ENCODE measurements at places on chromosomes 1 and 21. TPM values are rescaled to one million over a fixed set of nuclear protein-coding genes. Genes with fewer than 3 reads are reported as not detected.

FAM78B gene
- total RNA-seq, result 0.14 TPM

GRCh38 chr1:9281071-9281827 is 11.4 kb upstream of the SPSB1 start:
- DNase-seq, result no peak

NCMAP gene
- total RNA-seq, result 0.67 TPM

DNA sequence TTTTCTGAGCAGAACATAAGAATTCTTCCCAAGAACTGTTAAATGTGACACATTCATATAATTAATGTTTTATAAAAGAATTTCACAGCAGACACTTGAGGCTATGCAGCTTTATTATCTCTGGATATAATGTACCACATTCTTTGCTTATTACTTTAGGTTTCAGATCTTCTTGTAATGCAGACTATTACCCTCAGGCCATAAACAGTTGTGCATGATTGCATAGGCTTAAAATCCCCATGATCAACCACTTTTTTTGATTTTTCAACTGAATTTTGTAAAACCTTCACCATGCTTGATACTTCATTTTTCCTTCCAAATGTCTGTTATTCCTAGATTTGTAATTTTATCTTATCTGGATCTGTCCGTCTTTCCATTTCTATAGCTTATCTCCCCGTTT is 1355.7 kb downstream of the BRINP3 start:
- no peak for DNase-seq

DNA sequence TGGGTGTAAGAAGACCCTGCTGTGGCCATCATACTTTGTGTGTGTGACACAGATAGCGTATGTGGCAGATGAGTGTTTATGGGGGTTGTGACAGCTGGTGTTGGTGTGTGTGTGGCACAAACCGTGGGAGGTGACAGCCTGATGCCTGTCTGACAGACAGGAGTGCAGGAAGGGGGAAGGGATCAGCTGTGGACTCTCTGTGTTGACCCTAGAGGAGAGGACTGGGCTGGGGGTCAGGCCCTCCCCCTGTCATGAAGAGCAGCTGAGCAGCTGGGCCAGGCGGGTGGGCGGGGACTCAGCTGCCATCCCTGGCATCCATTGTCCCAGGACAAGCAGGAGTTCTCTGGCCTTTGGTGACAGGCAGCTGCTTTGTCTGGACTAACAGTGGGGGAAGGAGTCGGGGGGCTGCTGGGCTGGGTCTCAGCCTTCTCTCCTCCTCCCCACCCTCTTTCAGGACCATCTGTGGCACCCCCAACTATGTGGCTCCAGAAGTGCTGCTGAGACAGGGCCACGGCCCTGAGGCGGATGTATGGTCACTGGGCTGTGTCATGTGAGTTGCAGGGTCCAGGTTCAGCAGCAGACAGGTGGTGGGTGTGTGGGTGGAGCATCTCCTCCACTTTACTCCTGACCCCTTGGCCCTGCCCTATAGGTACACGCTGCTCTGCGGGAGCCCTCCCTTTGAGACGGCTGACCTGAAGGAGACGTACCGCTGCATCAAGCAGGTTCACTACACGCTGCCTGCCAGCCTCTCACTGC is 2.3 kb downstream of the PLK3 start:
- no peak for DNase-seq

DNA sequence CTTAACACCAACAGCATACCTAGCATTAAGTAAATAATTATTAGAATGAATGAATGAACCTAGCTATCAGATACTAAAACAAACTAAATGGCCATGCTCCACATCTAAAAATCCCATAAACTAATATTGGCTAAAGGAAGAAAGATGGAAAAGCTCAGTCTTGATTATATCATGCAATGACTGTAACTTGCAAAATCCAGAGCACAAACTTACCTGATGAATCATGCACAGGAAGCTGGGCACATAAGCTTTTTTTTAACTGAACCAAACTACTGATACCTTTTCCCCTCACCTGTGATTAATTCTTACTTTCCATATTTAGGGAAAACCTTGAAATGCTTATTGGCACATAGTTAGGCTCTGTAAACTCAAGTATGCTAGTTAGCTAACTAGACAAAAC is 70.2 kb downstream of the KIF14 start:
- DNase-seq, result no peak

- DNase-seq, result no peak
These were observed 29.4 kb upstream of the EPS8L3 start for GRCh38 chr1:109793089-109793485.

DNA sequence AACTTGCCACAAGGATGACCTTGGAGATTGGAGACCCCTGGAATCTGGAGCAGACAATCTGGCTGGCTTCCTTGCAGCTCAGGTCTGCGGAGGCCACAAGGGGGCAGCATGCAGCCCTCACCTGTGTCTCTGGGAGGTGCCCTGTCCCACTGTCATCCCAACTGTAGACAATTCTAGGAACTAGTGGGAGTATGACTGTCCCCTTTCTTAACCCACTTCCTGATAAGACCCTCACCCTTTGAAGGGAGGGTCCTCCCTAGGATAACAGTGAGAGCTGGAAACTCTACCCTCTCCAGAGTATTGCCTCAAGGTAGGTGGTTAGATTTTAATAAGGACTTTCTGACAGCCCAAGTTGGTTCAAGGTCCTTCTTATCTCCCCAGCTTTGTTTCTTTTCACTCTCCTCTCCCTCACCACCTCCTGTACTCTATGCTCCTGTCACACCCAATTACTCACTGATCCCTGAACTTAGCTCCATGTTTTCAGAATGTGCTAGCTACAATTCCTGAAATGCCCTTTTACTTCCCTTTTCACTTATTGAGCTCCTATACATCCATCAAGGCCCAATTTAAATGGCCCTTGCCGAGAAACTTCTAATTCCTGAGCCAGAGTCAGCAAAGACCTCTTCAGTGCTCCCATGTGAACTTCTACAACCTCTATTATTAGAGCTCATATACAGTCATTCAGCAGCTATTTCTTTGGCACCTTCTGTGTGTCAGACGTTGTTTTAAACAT is 9.2 kb upstream of the KCNQ4 start:
- peak; percentile 81 for DNase-seq

GRCh38 chr1:226736001-226736907 is 2.8 kb downstream of the ITPKB start:
- DNase-seq, result no peak

DNA sequence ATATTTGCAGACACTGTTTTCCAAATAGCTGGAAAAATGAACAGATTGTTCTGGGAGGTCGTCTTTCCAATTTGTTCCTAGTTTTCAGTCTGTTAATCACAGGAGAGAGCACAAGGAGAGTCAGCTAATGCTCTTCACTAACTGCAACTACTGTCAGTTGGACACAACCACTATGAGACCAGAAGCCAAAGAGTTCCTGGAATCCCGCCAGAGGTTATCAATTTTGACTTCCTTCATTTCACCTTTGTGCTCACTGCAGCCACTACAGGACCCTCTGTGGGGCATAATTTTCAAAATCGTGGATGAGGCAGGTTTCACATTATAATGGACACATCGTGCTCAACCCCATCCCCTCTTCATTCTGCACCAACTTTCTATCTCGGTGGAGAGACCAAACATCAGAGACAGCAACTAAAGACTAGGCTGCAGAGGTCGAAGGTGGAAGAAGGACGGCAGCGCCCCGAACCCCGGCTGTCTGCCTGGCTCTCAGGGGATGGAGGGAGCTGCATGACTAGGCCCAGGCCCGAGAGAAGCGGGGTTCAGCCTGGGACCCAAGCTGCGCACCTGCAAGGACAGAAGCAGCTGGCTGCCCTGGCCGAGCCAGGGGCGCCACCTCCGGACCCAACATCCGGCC is 602 bp downstream of the KIAA0319L start:
- no peak for DNase-seq

SZRD1 gene
- 14.2 TPM for total RNA-seq

DNA sequence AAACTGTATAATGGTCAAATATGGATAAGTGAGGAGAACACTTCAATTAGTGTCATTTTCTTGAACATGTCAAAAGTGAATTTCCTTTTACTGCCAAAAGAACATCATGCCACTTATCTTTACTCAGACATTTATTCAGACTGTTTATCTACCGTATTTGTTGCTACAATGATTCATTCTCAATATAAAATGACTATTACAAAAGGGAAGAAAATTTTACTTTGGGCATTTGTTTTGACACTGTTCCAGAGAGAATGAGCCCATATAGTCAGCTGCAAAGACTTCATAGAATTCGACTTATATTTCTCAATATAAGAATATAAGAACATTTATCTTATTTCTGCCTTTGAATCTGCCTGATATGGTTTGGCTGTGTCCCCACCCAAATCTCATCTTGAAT is 1699.1 kb downstream of the BRINP3 start:
- no peak for DNase-seq

GRCh38 chr1:3803905-3804626 is 7.8 kb upstream of the LRRC47 start:
- no peak for DNase-seq

SYCP1 gene
- not detected for total RNA-seq

DNA sequence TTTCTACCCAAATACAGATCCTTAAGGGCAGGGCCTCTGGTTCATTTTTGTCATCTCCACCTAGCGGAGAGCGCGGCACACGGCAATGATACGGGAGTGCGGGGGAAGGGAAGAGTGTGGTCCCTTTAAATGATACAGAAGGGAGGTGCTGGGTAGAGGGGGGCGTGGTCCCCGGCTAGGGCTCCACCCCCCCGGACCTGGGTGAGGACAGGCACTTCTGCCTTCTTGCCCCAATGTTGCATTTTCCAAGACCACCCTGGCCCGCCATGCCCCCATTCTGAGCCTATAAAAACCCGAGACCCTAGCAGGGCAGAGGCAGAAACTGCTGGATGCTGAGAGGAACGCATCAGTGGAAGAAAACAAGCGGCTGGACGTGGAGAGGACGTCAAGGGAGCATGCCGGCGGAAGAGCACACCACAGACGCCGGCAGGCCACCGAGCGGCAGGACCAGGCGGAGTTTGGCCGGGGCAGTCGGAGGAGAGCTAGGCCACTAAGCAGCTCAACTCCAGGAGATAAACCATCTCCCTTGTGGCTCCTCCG is 30.0 kb downstream of the LRRC3 start:
- no peak for DNase-seq

CHIA gene
- total RNA-seq, result not detected

CLDN8 gene
- total RNA-seq, result not detected

RNU1-3 gene
- total RNA-seq, result under 0.01 TPM

LCE1C gene
- total RNA-seq, result not detected

DNA sequence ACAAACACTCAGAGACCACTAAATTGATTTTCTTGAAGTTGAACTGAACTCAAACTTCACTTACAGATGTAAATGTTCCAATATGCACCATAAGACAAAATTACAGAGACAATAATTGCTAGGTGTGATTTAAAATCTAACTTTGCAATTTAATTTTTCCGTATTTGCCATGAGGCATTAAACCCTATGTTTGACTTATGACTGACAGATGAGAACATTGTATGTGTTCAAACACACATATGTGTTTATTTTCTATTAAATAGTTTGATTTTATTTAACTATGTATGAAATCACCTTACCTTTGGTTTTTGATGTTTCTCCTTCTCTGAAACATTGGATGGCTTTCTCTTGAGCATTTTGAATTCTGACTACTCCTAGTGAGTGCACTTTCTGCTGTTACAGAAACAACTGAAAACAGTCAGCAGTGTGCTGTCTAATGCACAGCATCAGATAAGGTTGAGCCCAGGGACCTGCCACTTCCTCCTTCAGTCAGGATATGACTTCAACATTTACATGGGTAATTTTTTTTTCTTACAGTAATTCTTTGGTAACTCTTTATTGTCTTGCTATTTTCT is at the start of gene SAMSN1:
SAMSN1 (minus strand) TSS at position 410 of the 575 bp plus-strand sequence; CDS start at position 356, 54 bp downstream.
- DNase-seq, result no peak

- DNase-seq, result no peak
These were observed 35.4 kb downstream of the KIAA1614 start for GRCh38 chr1:180947901-180948640.

DNA sequence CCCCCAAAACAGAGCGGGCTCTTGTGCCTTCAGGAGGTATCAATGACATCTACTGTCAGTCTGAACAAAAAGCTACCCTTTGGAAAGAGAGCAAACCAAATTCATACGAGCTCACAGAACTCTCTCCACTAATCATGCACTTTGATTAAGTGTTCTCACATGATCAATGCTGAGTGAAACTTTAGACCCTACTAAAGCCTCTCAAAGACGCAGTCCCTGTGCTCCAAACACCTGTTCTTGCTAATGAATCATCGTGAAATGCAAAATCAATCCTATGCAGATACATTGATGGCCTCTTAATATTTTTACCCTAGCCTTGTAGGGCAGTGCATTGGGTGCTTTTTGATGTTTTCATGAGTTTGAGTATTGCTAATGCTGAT is 113.4 kb downstream of the ZBTB18 start:
- no peak for DNase-seq

S100A1 gene
- total RNA-seq, result 0.33 TPM

DNA sequence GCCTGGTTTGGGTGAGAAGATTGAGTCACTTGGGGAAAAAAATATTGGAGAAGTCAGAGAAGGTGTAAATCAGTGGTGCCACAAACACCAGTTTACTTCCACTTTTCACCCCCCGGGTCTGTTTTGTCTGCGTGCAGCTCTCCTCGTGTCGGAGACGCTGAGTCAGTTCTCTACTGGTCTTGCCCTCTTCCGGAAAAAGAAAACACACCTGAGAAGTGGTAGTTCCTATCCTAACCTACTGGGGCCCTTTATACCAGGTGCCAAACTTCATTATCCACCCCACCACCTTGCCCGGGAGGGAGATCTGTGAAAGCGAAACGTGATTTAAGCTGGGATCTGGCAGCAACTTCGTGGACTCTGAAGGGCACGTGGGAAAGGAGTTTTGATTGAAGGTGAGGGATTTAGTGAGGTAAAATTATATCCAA is 855 bp upstream of the IVNS1ABP start:
- DNase-seq, result no peak

C1orf21 gene
- 21.3 TPM for total RNA-seq

- no peak for DNase-seq
These were observed 292.4 kb downstream of the GRIK1 start for GRCh38 chr21:29647353-29647781.

BRDT gene
- not detected for total RNA-seq

GBP6 gene
- total RNA-seq, result 0.08 TPM

DNA sequence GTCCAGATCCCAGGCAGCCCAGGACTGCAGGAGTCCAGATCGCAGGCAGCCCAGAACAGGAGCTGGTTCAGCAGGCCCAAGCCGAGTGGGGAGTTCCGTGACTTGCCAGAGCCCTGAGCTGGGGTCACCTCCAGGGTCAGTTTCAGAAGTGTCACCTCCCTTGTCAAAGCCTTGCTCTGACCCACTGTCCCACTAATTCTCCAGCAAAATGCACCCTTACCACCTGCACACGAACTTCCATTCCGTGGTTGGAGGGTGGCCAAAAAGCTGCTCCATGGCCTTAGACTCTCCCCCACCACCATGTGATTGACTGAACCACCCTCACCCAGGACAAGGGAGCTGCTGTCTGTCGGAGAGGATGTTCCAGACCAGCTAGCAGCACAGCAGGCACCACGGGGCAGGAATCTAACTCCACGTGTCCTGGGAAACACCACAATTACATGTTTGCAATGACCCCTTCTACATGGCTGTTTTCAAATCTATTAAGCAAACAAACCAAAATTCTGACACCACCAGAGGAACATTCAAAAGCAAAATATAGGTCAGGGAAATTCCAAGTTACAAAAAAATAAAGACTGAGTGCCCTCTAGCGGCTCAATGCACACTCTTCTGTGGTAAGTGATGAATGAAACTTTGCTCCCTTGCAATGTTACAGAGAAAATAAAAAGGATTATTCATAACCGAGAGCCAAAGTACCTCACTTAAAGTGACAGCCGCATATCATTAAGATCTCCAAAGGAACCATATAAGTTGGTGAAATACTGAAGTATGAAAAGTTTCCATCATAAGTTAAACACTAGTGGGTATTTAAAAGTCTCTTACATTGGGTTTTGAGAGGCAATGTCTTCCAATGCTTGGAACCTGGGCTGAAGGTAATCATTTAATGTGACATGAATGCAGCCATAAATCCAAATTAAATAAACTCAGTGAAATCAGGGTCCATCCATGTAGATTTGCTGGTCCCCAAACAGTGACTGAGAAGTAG is 76.3 kb downstream of the NPHP4 start:
- DNase-seq, result no peak

Data from liver (tissue), 10 donors.